Transverse colon (tissue), 4 donors: ENCODE measurements at places on chromosomes 16 and 17.

- no peak for DNase-seq
These were observed 172.4 kb downstream of the ABCA8 start for GRCh38 chr17:68782789-68783188.

GRCh38 chr16:4133897-4134372 lies 17.7 kb upstream of the ADCY9 start:
- DNase-seq: no peak

GRCh38 chr16:50644729-50645128 lies 36.4 kb downstream of the SNX20 start:
- peak; percentile 26 for DNase-seq

DNA sequence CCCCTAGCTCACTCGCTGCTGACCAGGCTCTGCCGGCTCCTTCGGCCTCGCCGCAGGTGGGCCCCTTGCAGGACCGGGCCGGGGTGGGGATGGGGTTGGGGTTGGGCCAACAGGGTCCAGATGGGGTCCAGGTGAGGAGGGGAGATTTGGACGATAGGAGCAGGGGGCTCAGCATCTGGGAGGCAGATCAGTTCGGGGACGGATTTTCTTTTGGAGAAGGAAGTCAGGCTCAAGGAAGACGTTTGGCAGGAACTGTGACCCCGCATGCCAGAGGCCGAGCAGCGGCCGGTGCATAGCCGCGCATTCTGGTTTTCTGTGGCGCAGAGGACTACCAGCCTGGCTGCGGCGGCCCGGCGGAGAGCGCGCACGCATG lies 845 bp upstream of the ALDOA start:
- DNase-seq: no peak

DNA sequence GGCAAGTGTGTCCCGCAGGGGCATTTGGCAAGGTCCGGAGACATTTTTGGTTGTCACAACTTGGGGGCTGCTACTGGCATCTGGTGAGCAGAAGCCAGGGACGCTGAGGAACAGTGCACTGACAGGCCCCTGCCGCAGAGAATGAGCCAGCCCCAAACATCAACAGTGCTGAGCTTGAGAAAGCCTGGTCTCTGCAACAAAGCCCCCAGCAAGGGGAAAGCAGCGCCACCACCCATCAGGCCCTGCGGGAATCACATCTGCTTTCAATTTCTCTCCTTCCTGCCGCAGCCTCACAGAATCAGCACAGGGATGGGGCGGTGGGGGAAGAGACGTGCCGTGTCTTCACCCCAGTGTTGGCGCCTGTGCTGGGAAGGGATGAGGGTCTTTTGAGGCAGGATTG lies 14.8 kb upstream of the PRPSAP1 start:
- no peak for DNase-seq

- DNase-seq: no peak
These were observed 144.4 kb downstream of the CCT6B start for GRCh38 chr17:34816848-34817247.

- DNase-seq: peak; percentile 71
These were observed 45.8 kb upstream of the PVALEF start for GRCh38 chr17:81119223-81120148.

- DNase-seq: no peak
These were observed 41.5 kb downstream of the TK2 start for GRCh38 chr16:66508248-66508913.

GRCh38 chr16:56241596-56241995 lies 50.3 kb downstream of the GNAO1 start:
- DNase-seq: no peak

DNA sequence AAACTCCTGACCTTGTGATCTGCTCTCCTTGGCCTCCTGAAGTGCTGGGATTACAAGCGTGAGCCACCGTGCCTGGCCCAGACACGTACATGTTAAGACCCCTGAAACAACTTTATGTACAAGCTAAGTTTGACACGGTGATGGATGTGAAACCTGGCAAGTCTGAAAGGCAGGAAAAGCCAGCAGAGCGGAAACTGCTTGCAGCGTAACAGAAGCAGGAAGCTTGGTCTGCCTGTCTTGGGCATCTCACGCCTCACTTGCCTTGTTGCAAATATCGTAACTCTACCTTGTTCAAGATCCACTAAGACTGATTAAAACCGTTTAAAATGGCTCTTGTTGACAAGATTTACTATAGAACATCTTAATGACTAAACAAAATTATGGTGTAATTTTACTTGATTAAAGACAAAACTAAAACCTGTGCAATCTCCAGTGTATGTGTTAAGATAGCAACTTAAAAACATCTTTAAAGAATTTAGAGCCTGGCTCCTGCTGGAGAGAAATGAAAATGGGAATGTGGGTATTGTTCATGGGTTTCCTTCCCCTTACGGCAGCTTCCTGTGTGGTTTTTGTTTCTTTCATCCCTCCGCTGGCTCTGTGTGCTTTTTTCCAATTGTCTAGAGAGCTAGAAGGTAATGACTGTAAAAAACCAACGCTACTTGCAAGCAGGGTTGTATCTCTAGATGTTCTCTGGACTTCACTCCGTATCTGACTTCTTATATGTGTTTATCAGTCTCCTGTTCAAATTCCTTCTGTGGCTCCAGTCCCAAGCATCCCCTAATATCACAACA lies 477.6 kb downstream of the XYLT1 start:
- no peak for DNase-seq

GRCh38 chr17:4534928-4535666 lies 20.1 kb downstream of the MYBBP1A start:
- DNase-seq: no peak

- DNase-seq: peak; percentile 66
These were observed 31.1 kb upstream of the JPH3 start for GRCh38 chr16:87570938-87571867.

DNA sequence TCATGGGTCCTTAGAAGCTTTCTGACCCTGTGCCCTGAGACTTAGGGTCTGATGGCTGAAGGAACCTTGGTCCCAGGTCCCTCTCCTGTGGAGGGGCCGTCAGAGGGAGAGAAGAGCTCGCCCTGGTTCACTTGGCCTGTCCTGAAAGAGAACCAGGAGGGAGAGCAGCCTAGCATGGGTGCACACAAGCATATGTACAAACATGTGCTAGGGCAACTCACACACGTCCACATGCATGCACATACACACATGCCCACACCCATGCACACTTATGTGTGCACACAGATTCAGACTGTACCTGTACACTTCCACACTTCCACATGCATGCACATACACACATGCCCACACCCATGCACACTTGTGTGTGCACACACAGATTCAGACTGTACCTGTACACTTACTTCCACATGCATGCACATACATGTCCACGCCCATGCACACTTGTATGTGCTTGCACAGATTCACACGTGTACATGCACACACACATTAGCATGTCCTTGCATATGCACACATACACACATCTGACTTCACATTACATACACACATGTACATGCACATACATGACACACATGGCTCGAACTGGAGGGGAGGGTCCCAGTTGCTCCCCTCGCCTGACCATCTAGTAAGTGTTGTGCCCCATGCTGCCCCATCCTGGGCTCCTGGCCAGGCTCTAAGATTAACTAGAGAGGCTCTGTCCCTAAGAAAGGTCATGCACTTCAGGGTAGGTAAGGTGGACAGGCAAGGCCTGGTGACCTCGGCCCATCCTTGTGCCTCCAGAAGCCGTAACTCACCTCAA lies 122.0 kb downstream of the METRNL start:
- DNase-seq: peak; percentile 2

DNA sequence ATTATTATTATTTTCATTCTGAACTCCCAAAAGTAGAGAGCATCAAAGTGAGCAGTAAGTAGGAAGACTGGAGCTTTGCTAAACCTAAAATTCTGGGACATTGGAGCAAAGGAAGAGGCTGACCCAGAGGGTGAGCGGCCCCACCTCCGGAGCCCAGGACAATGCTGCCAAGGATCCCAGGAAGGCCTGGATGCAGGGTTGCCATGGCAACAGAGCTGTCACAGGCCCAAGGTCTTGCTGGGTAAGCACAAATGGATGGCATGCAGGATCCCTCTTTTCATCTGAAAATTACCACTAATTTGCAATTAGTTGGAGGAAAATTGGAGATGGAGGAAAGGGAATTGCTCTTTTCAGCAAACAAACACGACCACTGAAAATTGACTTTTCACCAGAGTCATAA lies 457.9 kb upstream of the CDH5 start:
- no peak for DNase-seq

DNA sequence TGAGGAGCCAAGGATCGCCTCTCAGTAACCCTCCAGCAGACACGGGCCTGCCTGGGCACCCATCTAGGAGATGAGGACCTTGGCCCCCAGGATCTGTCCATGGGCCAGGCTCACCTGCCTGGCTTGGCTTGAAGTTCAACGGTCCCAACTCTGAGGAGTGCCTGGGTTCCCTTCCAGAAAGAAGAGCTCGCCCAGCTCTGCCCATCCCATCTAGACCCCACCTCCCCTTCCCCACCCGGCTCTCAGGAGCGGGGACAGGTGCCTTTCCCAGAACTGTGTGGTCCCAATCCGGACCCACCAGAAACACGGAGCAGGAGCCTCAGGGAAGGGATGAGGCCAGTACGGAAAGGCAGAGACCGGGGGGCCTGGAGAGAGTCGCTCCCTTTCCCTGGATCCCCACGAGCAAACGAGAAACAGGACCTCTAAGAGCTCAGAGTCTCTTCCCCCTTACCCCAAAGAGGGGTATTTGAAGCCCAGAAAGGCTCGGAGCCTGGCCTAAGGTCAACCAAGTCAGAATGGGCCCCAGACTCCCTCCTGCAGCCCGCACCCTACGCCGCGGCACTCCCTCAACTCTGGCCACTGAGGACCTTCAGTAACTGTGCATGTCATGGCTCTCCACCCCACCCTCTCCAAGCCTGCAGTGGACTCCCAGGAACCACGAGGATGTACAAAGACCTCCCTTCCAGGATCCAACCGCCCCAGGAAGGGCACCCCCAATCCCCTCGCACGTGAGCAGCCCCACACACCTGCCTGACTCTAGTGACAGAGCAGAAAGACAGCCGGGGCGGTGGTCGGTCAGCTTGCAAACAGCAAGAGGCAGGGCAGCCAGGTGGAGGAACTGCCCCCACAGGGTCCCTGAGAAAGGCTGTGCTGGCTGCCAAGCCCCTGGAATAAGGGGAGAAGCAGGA lies 5.4 kb downstream of the CLUH start:
- DNase-seq: no peak

GRCh38 chr16:17222871-17223401 lies 247.8 kb downstream of the XYLT1 start:
- DNase-seq: peak; percentile 17
